Activated naive CD8-positive, alpha-beta T cell treated with anti-CD3 and anti-CD28 coated beads, Interleukin-2, amount 10 ng/mL, durations not matched to agents 7 days and 5 days (primary cell): ENCODE measurements at places on chromosomes 4 and X. TPM values are rescaled to one million over a fixed set of nuclear protein-coding genes. Genes with fewer than 3 reads are reported as not detected.

Gene ZNF157
- 1.1 TPM for total RNA-seq

Gene SH3RF1
- total RNA-seq: not detected

Gene RAB9B
- total RNA-seq: 0.37 TPM

Gene ZFP92
- total RNA-seq: 1.1 TPM

Gene MAGEA12
- not detected for total RNA-seq

Gene FGB
- total RNA-seq: not detected

Gene RAB40A
- total RNA-seq: 0.22 TPM

Gene FRG2
- not detected for total RNA-seq

Gene NXF2B
- not detected for total RNA-seq

Gene ATP8A1
- total RNA-seq: 56.3 TPM

Gene GABRG1
- not detected for total RNA-seq

Gene GRPR
- not detected for total RNA-seq

Gene RNF212
- 8.1 TPM for total RNA-seq

Gene MAGEB17
- total RNA-seq: not detected

Gene TLR6
- 4.8 TPM for total RNA-seq
